ENCODE measurements at places on chromosomes 7 and 10.
A peak's percentile ranks its signal among the peaks of the same experiment; 100 is the strongest.

DNA sequence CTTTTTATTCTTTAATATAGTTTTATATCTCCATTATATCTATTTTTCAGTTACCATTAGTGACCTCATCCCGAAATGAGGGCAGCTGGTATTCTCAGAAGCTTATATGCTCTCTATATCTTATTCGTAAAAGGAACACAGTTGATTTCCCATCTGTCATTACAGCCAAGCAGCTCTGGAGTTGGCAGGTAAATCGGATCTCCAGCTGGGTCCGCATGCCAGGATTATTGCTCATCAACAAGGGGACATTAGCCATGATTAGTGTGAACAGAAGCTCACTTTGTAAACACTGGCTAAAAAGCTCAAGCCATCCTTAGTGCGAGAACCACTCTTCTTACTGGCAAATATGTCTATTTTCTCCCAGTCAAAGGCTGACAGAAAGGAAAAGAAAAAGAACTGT, 180.3 kb downstream of the NPSR1 start:
- DNase-seq = peak; percentile 10

DNA sequence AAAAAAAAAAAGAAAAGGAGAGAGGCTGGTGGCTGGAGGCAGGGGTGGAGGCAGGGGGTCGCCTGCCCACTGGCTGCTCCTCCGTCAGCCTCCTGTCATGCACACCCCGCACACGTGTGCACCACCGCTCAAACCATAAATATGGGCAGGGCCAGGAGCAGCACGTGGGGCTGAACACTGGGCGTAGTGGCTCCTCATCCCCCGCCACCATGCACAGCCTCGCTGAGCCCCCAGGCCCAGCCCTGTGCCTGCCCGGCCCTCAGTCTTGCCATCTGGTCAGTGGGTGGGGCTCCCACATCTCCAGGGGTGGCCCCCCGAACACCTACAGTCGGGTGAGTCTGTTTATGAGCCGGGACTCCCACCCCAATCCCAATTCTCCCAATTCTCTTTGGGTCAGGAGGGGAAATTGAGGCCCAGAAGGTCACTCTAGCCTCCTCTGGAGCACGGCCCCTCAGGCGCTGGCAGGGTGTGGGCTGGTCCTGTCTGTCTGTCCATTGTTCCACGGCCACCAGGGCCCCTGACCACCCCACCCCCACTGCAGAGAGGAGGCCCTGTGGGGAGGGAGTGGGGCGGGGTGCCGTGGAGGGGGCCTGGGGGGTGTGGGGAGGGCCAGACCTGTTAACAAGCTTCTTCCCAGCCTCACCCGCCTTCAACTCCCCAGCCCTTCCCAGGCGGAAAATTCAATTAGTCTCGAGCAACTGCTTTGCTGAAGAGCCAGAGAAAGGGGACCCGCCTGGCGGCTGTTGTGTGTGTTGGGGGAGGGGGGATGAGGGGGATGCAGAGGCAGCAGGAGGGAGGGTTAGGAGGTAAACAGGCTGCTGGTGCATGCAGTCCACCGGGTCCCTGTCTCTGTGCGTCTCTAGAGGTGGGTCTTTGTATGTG, 19.5 kb upstream of the GRIFIN start:
- no peak for DNase-seq

- DNase-seq = no peak
These were observed 217.1 kb downstream of the PHTF2 start for GRCh38 chr7:78015574-78016260.

DNA sequence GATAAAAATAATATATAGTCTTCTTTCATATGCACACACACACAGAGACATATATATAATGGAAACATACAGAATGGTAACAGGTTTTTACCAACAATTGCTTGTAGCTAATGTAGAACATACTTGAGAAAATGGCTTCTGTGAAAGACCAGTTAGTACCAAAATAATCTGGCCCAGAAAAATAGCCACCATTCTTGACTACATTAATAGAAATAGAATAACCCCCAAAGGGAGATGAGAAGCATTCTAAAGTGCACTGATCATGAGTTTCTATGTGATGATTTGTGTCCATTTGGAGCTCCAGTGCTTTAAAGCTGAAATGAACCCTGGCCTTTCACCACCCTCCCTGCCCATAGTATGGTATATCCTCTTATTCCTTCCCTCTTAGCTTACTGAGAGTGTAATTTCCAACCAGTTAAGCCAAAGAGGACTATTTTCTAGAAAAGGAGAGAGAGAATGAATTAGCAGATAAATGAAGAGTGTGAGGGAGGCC, 22.9 kb upstream of the IFIT2 start:
- DNase-seq = no peak

DNA sequence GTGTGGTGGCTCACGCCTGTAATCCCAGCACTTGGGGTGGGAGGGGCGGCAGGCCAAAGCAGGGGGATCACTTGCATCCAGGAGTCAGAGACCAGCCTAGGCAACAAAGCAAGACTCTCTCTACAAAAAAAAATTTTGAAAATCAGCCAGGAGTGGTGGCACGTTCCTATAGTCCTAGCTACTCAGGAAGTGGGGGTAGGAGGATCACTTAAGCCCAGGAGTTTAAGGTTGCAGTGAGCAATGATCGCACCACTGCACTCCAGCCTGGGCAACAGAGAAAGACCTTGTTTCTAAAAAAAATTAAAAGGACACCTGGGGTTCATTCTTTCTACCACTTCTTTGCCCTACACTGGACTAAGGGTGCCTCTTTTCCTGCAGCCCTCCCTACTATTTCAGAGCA, 15.1 kb downstream of the WAPL start:
- no peak for DNase-seq

GRCh38 chr7:54769203-54769602, 10.2 kb upstream of the SEC61G start:
- DNase-seq = no peak

Measured in NCI-H2081 (cell line).